ENCODE measurements at places on chromosomes 1 and 21.

- no peak for DNase-seq
Measured at GRCh38 chr1:66434096-66434495, 99.9 kb upstream of the SGIP1 start.

DNA sequence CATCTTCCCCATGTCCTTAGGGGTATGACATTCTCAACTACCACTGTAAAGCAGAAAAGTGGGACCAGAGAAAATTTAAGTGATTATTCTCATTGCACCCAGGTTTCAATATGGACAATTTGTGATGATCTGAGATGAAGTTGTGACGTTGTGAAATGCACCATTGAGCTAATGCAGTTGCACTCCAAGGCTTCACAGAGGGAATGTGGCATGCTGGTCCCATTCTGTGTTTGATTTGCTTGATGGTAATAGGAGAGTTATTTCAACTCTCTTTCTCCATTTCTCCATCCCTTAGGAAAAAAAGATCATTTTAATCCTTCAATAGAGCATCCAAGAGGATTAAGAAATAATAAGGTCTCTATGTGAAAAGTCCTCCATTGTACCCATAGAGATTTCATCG, 136.6 kb downstream of the SLC30A10 start:
- no peak for DNase-seq

DNA sequence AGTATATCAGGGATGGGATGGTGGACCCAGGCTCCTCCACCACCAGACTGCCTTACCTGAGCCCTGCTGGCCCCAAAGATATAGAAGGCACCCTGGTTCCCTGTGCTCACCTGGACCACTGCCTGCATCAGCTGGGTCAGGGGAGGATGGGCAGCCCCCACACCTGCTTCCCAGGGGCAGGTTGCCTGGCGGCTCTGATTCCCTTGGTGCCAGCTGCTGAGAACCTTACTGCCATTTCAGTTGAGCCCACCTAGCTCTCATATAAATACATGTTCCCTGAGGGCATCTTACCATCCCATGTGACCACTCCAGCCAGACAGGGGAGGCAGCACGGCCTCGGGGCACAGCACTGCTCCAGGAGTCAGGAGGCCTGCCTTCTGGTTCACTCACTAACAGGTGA, 24.4 kb downstream of the PSEN2 start:
- DNase-seq = no peak

DNA sequence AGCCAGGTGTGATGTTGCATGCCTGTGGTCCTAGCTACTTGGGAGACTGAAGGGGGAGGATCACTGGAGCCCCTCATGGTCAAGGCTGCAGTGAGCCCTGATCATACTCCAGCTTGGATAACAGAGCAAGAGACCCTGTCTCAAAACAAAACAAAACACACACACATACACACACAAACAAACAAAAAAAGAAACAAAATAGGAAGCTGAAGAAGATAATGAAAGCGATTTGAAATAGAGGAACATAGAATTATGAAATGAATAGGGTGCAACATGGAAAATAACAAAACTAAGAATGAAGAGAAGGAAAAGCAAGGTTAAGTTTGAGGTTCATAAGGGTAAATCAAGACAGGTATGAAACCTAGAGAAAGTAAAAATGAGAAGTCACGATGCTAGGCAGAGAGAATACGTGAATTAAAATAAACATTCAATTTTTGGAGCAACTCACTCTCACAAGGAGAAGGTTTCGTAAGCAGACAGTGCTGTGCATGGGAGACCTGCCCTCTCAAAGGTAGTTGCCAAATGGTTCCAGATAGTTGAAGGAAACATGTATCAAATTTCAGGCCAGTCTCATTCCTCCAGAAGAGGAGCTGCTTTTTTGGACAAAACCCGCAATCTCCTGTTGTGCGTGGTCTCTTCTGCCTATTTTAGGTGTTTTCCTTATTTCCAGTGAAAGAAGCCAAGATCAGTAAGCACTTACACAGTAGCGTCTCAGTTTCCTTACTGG, 3.3 kb downstream of the CD46 start:
- no peak for DNase-seq

- no peak for DNase-seq
Measured at GRCh38 chr21:31397939-31398338, 53.9 kb upstream of the TIAM1 start.

- no peak for DNase-seq
Measured at GRCh38 chr1:202656951-202657646, 53.2 kb downstream of the SYT2 start.

DNA sequence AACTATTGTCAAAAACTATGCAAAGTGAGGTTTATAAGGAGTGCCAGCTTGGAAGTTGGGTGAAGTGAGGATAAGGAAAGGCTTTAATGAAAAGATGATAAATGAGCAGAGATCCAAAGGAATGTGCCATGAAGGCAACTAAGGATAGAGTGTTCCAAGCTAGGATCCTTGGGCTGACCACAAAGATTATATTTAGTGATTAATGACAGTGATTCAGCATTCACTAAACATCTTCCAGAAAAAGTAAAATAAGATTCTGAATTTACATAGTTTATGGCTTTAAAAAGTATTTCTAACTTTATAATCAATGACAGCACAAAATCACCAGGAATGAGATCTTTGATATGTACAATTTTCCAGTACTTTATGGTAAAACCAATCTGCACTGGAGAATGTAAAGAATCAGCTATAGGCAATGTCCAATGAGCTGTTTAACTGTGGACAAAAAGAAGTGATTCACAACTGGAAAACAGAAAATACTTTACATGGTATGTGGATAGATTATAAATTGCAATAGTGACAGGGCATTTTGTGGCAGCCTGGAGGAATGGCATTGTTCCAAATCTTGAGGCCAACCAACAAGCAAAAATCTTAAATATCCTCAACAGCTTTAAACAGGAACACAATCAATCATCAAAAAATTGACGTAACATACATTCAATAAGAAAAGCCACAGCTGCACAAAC, 91.2 kb upstream of the KCTD3 start:
- DNase-seq = no peak

DNA sequence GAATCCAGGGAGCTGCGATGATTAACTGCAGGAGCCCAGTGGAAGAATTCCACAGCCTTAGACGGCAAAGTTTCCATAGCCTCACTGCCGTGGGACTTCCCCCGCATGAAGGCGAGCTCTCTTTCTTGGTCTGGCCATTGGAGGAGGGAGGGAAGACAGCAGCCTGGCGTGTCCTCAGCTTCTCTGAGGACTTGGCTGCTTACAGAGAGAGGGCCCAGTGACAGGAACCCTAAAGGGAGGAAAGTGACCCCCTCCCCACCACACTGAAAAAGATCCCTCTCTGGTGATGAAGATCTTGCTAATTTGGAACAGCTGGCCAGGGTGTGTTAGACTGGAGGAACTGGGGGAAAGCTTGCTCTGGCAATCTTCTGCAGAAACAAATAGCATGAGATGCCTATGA, 41.0 kb downstream of the ATP2B4 start:
- no peak for DNase-seq

- DNase-seq = no peak
Measured at GRCh38 chr1:37631036-37631435, 3.7 kb downstream of the RSPO1 start.

DNA sequence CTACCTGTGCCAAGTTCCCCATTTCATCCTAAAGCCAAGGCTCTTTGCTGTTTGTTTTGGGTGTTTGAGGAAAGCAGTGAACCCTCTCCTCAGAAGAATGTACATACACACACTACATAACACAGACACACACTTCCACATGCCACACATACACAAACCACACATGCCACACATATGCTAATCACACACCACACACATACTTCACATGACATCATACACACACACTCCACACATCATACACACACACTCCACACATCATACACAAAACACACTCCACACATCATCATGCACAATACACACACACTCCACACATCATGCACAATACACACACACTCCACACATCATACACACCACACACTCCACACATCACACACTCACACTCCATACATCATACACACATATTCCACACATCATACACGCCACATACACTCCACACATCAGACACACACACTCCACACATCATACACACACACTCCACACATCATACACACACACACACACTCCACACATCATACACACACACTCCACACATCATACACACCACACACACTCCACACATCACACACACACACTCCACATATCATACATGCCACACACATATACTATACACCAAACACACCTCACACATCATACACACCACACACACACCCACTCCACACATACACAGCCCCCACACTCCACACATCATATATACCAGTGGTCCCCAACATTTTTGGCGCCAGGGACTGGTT, 22.7 kb upstream of the ZNF436 start:
- no peak for DNase-seq

DNA sequence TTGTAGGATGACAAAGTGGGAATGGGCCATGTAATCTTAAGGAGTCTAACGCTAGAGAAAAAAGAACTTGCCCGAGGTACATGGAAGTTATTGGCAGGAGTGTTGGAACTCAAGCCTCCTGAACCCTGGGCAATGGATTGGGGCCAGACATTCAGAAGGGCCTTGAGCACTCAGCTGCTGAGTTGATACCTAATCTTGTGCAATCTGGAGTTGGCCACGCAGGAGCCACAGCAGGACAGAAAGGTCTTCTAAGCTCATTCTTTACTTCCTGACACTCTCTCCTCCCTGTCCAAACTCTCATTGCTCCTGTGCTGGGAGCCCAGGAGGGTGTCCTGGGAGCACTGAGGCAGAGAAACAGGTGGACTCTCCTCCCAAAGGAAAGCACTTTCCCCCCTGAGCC, 25.1 kb upstream of the CSF1 start:
- DNase-seq = no peak
